ENCODE measurements at places on chromosomes 2 and 18.

- DNase-seq: no peak
Observed at GRCh38 chr2:10913501-10914271, 2.0 kb downstream of the KCNF1 start.

GRCh38 chr2:7881466-7881865 is 800.4 kb upstream of the ID2 start:
- no peak for DNase-seq

- DNase-seq: no peak
Observed at GRCh38 chr2:176583607-176584006, 314.4 kb downstream of the MTX2 start.

GRCh38 chr18:51251625-51252024 is 54.1 kb upstream of the MEX3C start:
- DNase-seq: no peak

- no peak for DNase-seq
Observed at GRCh38 chr2:214750529-214750928, 59.0 kb downstream of the BARD1 start.

- no peak for DNase-seq
Observed at GRCh38 chr2:31581124-31581795, 522 bp upstream of the SRD5A2 start.

All from adipocyte (in vitro differentiated cells).